ENCODE measurements at places on chromosomes 11 and 22.

DNA sequence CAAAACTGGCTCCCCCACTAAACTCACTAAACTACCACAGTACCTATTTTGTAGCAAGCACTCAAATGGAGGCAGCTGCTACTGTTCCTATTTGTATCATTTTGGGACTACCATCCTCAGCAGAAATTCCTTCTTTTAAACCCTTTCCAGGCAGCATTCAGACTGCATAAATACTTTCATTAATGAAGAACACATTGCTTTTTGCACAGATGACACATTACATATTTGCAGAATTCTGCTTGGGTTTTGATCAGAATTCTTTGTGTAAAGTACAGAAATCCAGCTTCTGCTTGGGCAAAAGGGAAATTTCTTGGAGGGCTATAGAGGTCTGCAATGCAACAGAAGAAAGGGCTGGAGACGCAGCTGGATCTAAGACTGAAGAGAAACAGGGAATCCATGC is 24.2 kb downstream of the RBX1 start:
- H3K27me3 ChIP-seq: no peaks in the 10 kb centered on the region
- no peak overlapping the region for H3K4me3 ChIP-seq
- no peak for DNase-seq
- peaks cover 16% of the 10 kb centered on the region for H3K36me3 ChIP-seq

DNA sequence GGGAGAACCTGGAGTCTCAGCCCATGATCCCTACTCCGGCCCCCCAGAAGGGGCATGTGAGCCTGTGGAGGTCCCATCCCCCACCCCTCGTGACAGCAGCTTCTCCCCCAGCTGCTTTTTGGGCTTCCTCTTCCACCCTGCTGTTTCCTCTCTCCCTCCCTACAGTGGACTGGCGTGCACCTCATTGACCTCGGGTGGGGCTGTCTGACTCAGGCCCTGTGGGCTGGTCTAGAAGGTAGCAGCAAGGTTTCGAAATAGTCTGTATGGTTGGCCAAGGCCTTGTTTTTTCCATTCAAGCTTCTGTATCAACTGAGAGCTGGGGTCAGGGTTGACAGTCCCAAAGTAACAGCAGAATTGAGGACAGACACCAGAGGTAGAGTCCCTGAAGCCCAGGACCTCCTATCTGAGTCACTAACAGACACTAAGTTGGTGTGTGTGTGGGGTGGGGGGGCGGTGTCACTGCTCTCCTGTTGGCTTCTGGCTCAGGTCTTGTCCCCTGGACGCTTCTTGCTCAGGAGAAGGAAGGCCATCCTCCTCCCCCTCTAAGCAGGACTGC is 7.7 kb downstream of the SLC37A2 start:
- peaks cover 6% of the 10 kb centered on the region for H3K4me1 ChIP-seq
- H3K36me3 ChIP-seq: no peaks in the 10 kb centered on the region
- DNase-seq: no peak
- peaks cover 24% of the 10 kb centered on the region for H3K27me3 ChIP-seq
- H3K4me3 ChIP-seq: no peak overlapping the region

- no peaks in the 10 kb centered on the region for H3K27me3 ChIP-seq
- H3K36me3 ChIP-seq: peaks cover 31% of the 10 kb centered on the region
- H3K27ac ChIP-seq: no peak overlapping the region
- H3K4me1 ChIP-seq: no peaks in the 10 kb centered on the region
- DNase-seq: no peak
Observed at GRCh38 chr11:47489395-47489755, 40.4 kb upstream of the RAPSN start.

DNA sequence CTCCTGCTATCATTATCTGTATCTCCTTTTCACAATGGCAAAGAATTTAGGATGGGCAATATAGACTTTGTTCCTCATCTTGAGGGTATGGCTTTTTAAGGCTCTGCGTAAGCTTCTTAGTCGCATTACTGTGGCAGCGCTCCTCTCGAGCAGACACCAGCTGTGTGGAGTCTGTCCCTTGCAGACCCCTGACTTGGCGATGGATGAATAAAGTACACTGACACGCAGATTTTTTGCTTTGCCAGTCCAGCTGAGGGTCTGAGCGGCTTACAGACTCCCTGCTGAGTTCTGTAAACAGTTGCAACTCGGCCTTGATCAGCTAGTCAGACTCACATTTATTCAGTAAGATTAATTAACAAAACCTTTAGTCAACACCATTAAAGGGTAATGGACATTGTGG is 390.0 kb upstream of the CNTN5 start:
- no peaks in the 10 kb centered on the region for H3K27me3 ChIP-seq
- no peaks in the 10 kb centered on the region for H3K4me1 ChIP-seq
- H3K36me3 ChIP-seq: no peaks in the 10 kb centered on the region

GRCh38 chr11:41983475-41983874 is 524.0 kb upstream of the LRRC4C start:
- H3K4me3 ChIP-seq: no peak overlapping the region
- no peak for DNase-seq

- peaks cover 17% of the 10 kb centered on the region for H3K4me1 ChIP-seq
- DNase-seq: no peak
- H3K4me3 ChIP-seq: no peak overlapping the region
- no peaks in the 10 kb centered on the region for H3K36me3 ChIP-seq
- no peaks in the 10 kb centered on the region for H3K27me3 ChIP-seq
- peak overlapping the region; percentile 26 for H3K27ac ChIP-seq
Observed at GRCh38 chr11:28675183-28675582, 567.0 kb downstream of the METTL15 start.

DNA sequence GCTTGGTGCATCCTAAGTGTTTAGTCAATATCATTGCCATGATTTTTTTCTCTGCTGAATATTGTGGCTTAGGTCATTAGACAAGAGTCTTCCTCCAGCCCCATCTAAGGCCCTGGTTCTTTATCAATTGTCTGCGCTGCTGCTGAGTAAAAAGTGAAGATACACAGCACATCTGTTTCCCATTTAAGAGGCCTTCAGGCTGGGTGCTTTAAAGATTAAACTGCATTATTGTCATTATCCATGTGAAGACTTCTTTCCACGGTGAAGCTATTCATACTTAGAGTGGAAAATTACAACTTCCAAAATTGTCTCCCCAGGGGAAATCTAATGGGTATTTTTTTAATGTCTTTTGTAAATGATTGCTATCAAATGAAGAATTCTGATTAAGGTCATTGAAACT is 719.8 kb upstream of the LRRC4C start:
- DNase-seq: no peak
- H3K4me1 ChIP-seq: no peaks in the 10 kb centered on the region
- no peaks in the 10 kb centered on the region for H3K36me3 ChIP-seq

DNA sequence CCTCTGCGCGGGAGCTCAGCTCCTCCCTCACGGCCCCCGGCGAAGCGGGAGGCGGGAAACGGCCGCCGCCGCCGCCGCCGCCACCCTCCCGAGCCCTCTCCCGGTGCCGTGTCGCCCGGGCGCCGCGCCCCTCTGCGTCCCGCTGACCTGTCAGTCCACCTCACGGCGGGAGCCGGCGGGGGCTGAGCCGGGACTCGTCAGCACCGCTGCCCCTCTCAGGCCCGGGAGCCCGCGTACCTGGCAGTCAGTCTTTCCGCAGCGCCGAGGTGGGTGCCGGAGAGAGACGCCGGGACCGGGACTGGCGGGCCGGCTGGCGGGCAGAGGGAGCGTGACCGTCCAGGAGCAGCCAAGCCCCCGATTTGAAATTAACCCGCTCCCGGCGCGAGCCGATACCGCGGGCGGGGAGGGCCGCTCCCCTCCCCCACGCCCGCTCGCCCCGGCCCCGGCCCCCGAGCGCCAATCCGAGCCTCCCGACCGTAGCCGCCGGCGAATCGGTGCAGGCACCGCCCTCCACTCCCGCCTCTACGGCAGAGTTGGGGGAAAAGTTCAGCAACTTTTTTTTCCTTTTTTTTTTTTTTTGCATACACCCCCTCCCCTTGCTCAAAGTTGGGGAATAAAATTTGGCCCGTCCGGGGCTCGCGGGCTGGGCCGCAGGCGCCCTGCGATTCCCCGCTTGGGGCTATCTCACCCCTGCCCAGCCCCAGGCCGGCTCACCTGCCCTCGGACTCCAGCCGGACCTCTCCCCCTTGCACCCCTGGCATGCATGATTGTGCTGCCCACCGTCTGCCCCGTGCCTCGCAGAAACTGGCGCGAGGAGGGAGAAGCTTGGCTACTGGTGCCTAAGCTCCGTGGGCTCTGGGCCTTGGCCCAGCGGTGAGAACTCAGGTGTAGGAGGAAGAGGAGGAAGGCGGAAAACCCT is 774 bp upstream of the E2F8 start:
- peak overlapping the region; percentile 88 for H3K4me3 ChIP-seq
- no peaks in the 10 kb centered on the region for H3K36me3 ChIP-seq
- peak; percentile 47 for DNase-seq
- no peak overlapping the region for H3K27ac ChIP-seq
- H3K4me1 ChIP-seq: peaks cover 38% of the 10 kb centered on the region
- peaks cover 31% of the 10 kb centered on the region for H3K27me3 ChIP-seq

DNA sequence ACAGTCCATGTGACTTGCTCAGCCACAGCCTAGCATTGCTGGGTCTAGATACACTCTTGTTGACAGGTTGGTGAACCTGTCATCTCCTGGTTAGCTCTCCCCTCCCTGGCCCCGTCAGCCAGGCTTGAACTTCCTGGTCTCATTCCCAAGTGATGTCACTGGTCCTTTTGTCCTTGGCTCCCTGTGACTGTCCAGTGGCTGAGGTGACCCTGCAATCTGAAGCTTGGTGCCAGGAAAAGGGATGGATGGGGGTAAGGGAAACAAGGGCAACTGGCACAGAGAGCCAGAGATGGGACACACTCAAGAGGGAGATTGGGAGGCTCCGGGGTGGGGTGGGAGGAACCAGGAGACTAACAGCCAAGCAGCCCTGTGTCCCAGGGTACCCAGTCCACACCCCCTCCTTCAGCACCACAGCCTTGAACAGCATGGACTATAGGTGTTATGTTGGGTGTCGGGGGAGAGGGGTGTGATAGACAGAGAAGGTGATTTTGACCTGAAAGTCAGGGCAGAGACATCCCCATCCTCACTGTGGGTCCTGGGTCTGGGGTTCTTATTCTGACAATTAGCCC is 63.8 kb upstream of the THY1 start:
- no peak for DNase-seq
- no peak overlapping the region for H3K27ac ChIP-seq
- no peak overlapping the region for H3K4me3 ChIP-seq
- H3K4me1 ChIP-seq: no peaks in the 10 kb centered on the region

DNA sequence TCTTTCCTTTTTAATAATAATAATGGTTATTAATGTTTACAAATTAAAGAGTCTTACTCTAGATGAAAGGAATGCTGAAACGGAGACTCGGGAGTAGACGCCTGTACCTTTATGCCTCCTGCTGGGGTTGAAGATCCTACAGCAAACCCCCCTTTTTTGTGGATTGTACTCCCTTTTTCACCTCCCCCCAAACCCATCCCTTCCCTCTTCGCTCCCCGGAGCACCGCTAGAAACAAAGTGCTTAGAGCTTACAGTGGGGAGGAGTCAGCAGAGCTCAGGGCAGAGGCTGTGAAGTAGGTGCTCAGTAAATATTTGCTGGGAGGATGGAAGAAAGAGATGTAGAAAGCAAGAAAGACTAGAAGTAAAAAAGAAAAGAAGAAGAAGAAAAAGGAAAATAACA is 169.7 kb downstream of the NXPE2 start:
- peaks cover 47% of the 10 kb centered on the region for H3K27me3 ChIP-seq
- no peak overlapping the region for H3K4me3 ChIP-seq
- no peak overlapping the region for H3K27ac ChIP-seq
- DNase-seq: no peak
- H3K4me1 ChIP-seq: peaks cover 6% of the 10 kb centered on the region

- H3K27me3 ChIP-seq: peaks cover 2% of the 10 kb centered on the region
- H3K4me3 ChIP-seq: no peak overlapping the region
- H3K36me3 ChIP-seq: no peaks in the 10 kb centered on the region
- no peak for DNase-seq
Observed at GRCh38 chr22:24523873-24524272, 28.7 kb downstream of the UPB1 start.

- H3K36me3 ChIP-seq: no peaks in the 10 kb centered on the region
- peaks cover 4% of the 10 kb centered on the region for H3K4me1 ChIP-seq
- H3K27me3 ChIP-seq: peaks cover 31% of the 10 kb centered on the region
- peak overlapping the region; percentile 0 for H3K27ac ChIP-seq
Observed at GRCh38 chr11:45771193-45771565, 33.8 kb upstream of the SLC35C1 start.

- peaks cover 14% of the 10 kb centered on the region for H3K4me1 ChIP-seq
- no peak overlapping the region for H3K4me3 ChIP-seq
- peaks cover 73% of the 10 kb centered on the region for H3K27me3 ChIP-seq
Observed at GRCh38 chr11:118313242-118313641, 8.7 kb downstream of the CD3E start.

- H3K4me3 ChIP-seq: no peak overlapping the region
- DNase-seq: no peak
- H3K36me3 ChIP-seq: peaks cover 10% of the 10 kb centered on the region
- no peaks in the 10 kb centered on the region for H3K27me3 ChIP-seq
- H3K27ac ChIP-seq: no peak overlapping the region
Observed at GRCh38 chr22:31652088-31652487, 9.9 kb downstream of the PISD start.

GRCh38 chr11:76987203-76987602 is 47.0 kb upstream of the B3GNT6 start:
- peaks cover 3% of the 10 kb centered on the region for H3K4me1 ChIP-seq
- no peak for DNase-seq
- H3K27me3 ChIP-seq: no peaks in the 10 kb centered on the region
- no peak overlapping the region for H3K27ac ChIP-seq
- H3K4me3 ChIP-seq: no peak overlapping the region

DNA sequence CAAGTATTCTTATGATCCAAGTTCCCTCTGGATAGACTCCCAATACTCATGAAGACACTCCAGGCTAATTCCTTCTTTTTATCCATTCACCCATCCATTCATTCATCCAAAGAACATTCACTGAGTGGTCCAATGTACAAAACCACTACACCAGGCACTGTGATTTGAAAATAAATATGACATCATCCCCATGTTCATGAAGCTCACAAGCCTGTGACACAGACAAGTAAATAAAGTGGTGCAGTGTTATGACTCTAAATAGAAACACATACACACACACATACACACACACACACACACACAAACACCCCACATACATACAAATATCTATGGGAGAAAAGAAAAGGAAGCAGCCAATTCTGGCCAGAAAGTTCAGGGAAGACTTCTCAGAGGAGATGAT is 35.5 kb downstream of the MTMR2 start:
- peaks cover 11% of the 10 kb centered on the region for H3K36me3 ChIP-seq
- H3K27me3 ChIP-seq: no peaks in the 10 kb centered on the region
- no peak overlapping the region for H3K4me3 ChIP-seq
- peaks cover 4% of the 10 kb centered on the region for H3K4me1 ChIP-seq
- no peak overlapping the region for H3K27ac ChIP-seq
